Stimulated activated CD8-positive, alpha-beta memory T cell treated with anti-CD3 and anti-CD28 coated beads, Interleukin-15, amount 100 ng/mL, for 24 hours (primary cell): ENCODE measurements at places on chromosomes 13 and 19.

GRCh38 chr19:16160445-16160942, 12.8 kb downstream of the CIB3 start:
- no peak for DNase-seq

- no peak for DNase-seq
Observed at GRCh38 chr19:29668746-29669609, 3.7 kb downstream of the PLEKHF1 start.

DNA sequence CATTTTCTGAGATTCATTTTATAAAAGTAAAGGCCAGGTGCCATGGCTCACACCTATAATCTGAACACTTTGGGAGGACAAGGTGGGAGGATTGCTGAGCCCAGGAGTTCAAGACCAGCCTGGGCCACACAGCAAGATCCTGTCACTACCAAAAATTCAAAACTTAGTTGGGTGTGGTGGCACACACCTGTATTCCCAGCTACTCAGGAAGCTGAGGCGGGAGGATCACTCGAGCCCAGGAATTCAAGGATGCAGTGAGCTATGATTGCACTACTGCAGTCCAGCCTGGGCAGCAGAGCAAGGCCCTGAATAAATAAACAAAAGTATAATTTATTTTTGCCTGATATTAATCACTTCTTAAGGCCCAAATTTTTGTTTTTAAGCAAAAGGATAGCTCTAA, 40.5 kb downstream of the DHRS12 start:
- no peak for DNase-seq

DNA sequence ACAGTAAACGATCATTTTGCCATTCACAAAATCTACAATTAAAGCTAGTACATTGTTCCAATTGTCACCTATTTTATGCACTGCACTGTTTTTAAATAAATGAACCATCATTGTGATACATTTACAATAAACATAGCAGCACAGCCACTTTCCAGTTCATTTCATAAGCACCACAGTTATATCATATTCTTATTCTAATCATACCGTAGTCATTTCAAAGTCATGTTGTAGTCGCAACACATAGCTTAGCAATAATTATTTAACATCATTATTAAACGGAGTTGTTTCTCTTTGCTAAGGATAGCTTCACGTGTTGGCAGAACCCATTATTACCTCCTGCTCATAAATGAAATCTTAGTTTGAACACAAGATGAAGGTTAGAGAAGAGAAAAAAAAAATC, 2.2 kb upstream of the PCDH9 start:
- no peak for DNase-seq

- no peak for DNase-seq
Observed at GRCh38 chr13:28583651-28584091, 75.3 kb upstream of the POMP start.
